CD8-positive, alpha-beta memory T cell (primary cell): ENCODE measurements at places on chromosomes 2 and 18. TPM values are rescaled to one million over a fixed set of nuclear protein-coding genes. Genes with fewer than 3 reads are reported as not detected.

The CCDC142 gene
- 20.3 TPM for total RNA-seq

The PSD4 gene
- 192 TPM for total RNA-seq

The ASXL2 gene
- total RNA-seq = 67.5 TPM

The FHOD3 gene
- not detected for total RNA-seq

The ERBB4 gene
- not detected for total RNA-seq

The FSIP2 gene
- total RNA-seq = not detected

DNA sequence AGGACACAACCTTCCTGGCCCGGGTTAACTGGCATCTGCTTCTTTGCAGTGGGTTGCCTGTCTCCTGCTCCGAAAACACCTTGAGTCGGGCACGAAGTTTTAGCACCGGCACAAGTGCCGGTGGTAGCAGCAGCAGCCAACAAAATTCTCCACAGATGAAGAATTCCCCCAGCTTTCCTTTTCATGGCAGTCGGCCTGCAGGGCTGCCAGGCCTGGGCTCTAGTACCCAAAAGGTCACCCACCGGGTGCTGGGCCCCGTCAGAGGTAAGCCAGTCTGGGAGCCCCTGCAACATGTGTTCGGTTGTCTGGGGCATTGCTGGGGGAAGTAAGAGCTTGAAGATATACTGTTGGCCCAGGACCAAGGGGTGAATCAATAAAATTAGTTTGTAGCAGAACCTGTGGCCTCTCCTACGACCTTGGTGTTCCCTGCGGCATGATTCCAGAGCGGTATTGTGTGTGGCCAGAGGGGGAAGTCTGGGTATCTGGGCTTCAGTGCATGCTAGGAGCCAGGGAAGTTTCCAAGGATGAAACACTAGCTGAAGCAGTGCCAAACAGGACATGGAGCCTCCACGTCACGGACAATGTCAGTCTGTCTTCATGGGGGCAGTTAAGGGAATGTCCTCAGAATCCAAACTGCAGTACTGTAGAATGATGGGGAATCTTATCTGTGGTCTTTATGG is 7.8 kb downstream of the AGBL5 start:
- H3K4me3 ChIP-seq = no peak overlapping the region
- no peaks in the 10 kb centered on the region for H3K27me3 ChIP-seq
- H3K27ac ChIP-seq = no peak overlapping the region
- peaks cover 19% of the 10 kb centered on the region for H3K36me3 ChIP-seq
- DNase-seq = no peak

- no peaks in the 10 kb centered on the region for H3K27me3 ChIP-seq
- H3K4me3 ChIP-seq = no peak overlapping the region
- no peak for DNase-seq
- H3K36me3 ChIP-seq = no peaks in the 10 kb centered on the region
- peaks cover 14% of the 10 kb centered on the region for H3K4me1 ChIP-seq
Measured at GRCh38 chr2:61660511-61661388, 122.6 kb upstream of the XPO1 start.

- no peaks in the 10 kb centered on the region for H3K36me3 ChIP-seq
- no peak for DNase-seq
- H3K4me3 ChIP-seq = no peak overlapping the region
- no peaks in the 10 kb centered on the region for H3K4me1 ChIP-seq
Measured at GRCh38 chr2:177074099-177074710, 138.4 kb upstream of the HNRNPA3 start.

GRCh38 chr2:206561962-206562361 is 80.3 kb upstream of the FAM237A start:
- H3K4me1 ChIP-seq = no peaks in the 10 kb centered on the region
- no peaks in the 10 kb centered on the region for H3K27me3 ChIP-seq
- H3K36me3 ChIP-seq = no peaks in the 10 kb centered on the region
- H3K27ac ChIP-seq = no peak overlapping the region

- H3K27ac ChIP-seq = no peak overlapping the region
- no peaks in the 10 kb centered on the region for H3K27me3 ChIP-seq
- DNase-seq = no peak
- H3K4me3 ChIP-seq = no peak overlapping the region
Measured at GRCh38 chr2:38442643-38443541, 65.8 kb upstream of the ATL2 start.

DNA sequence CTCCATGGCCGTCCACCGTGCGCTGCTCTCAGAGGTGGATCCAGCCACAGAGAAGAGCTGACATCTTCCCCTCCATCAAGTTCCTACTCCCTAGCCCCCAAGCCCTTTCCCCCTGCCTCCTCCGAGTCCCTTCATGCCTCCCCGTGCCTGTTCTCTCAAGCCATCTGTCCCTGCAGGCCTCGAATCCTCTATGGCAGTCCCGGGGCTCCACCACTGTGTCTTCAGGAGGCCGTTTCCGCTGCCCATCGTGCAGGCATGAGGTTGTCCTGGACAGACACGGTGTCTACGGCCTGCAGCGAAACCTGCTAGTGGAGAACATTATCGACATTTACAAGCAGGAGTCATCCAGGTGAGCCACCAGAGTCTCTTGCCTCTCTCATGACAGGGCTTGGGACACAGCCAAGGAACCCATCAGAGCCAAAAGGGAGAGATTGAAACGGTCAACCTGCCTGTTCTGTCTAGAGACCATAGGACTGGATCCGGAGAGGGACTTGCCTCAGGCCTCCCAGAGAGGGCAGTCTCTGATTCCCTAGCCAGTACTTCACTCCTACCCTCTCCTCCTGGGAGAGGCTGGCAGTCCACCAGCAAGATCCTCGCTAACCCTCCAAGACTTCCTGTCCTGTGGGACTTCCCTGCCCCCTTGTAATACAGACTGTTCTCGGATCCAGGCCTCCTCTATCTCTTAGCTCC is 9.7 kb downstream of the UCN start:
- H3K4me3 ChIP-seq = no peak overlapping the region
- H3K27me3 ChIP-seq = no peaks in the 10 kb centered on the region
- H3K36me3 ChIP-seq = no peaks in the 10 kb centered on the region
- no peak for DNase-seq

GRCh38 chr2:19859565-19859964 is 42.2 kb downstream of the TTC32 start:
- no peak for DNase-seq
- H3K4me3 ChIP-seq = no peak overlapping the region
- no peaks in the 10 kb centered on the region for H3K27me3 ChIP-seq
- H3K4me1 ChIP-seq = peaks cover 5% of the 10 kb centered on the region
- no peak overlapping the region for H3K27ac ChIP-seq

GRCh38 chr2:96950381-96951124 is 35.8 kb downstream of the FAM178B start:
- H3K27ac ChIP-seq = no peak overlapping the region
- DNase-seq = no peak
- H3K4me3 ChIP-seq = no peak overlapping the region
- no peaks in the 10 kb centered on the region for H3K27me3 ChIP-seq

- no peak overlapping the region for H3K27ac ChIP-seq
- no peaks in the 10 kb centered on the region for H3K4me1 ChIP-seq
- no peak overlapping the region for H3K4me3 ChIP-seq
Measured at GRCh38 chr2:8254791-8255447, 426.9 kb upstream of the ID2 start.

- H3K36me3 ChIP-seq = no peaks in the 10 kb centered on the region
- peaks cover 28% of the 10 kb centered on the region for H3K4me1 ChIP-seq
- H3K27me3 ChIP-seq = no peaks in the 10 kb centered on the region
Measured at GRCh38 chr2:207503234-207503633, 26.5 kb upstream of the CREB1 start.

GRCh38 chr2:235660484-235661082 is 166.7 kb downstream of the AGAP1 start:
- H3K4me3 ChIP-seq = no peak overlapping the region
- no peak for DNase-seq
- H3K4me1 ChIP-seq = no peaks in the 10 kb centered on the region
- no peak overlapping the region for H3K27ac ChIP-seq
- H3K27me3 ChIP-seq = no peaks in the 10 kb centered on the region

GRCh38 chr2:178550352-178550751 is 70.1 kb downstream of the PLEKHA3 start:
- DNase-seq = no peak
- no peak overlapping the region for H3K27ac ChIP-seq
- H3K4me1 ChIP-seq = no peaks in the 10 kb centered on the region
- H3K36me3 ChIP-seq = peaks cover 8% of the 10 kb centered on the region
- H3K4me3 ChIP-seq = no peak overlapping the region

DNA sequence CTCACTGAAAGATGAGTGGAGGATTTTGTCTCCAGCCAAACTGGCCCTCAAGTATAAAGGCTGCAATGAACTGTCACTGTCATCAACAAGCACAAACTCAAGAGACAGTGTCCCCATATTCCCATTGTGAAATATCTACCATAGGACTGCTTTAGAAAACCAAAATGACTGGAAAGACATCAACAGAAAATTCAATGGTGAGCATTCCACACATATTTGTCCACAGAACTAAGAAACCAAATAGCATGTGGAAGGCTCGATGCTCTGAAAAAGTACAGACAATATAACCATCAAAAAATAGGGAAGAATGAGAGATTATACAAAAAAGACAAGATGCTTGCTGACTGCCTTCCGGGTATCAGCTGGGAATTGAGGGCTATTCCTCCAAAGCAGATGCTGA is 37.6 kb downstream of the TGFBRAP1 start:
- H3K27me3 ChIP-seq = no peaks in the 10 kb centered on the region
- H3K36me3 ChIP-seq = peaks cover 28% of the 10 kb centered on the region
- H3K4me3 ChIP-seq = no peak overlapping the region
- H3K4me1 ChIP-seq = no peaks in the 10 kb centered on the region
- no peak overlapping the region for H3K27ac ChIP-seq

DNA sequence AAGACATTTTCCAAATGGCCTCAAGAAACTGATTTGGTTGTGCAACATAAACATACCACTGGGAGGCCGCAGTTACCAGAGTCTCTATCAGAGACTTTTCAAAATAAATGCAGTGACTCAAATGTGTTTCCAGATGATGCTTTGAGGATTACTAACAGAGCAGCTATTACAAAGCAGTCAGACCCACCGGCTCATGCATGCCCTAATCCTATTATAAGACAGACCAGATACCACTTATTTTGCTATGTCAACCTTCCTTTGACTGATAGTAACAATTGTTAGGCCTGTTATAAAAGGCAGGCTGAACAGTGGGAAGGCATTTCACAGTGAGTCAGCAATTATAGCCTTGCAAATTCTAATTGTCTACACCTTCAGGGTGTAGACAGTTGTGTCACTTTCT is 217.7 kb downstream of the LRRTM1 start:
- H3K4me1 ChIP-seq = no peaks in the 10 kb centered on the region
- no peaks in the 10 kb centered on the region for H3K27me3 ChIP-seq
- H3K4me3 ChIP-seq = no peak overlapping the region
- no peak overlapping the region for H3K27ac ChIP-seq
- H3K36me3 ChIP-seq = no peaks in the 10 kb centered on the region
